EL (cell line): ENCODE measurements at places on chromosomes 12 and 14.

DNA sequence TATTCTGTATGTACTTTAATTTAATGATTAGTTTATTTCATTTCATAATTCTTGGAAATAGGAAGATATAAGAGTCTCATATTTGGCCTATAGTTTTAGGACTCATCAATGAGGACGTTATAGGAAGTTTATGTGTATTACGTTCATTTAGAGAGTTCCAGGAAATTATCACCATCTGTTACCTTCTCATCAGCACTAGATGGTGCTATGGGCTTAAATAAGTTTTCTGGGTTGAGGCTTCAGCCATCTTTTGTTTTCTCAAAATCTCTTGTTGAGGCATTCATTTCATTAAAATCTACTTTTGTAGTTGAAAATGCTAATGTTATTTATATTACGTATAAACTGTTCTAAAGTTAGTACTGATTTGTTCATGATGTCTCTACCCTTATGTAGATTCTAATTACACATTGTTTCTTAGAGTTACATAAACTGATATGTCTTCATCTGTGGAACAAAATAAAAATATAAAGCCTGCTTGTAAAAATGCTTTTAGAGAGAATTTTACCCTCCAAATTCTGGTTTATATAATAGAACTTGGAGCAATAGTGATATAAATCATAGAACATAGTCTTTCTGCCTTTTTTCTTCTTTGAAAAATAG is 89.2 kb downstream of the CFAP54 start:
- peak; percentile 57 for DNase-seq

GRCh38 chr12:42944516-42944915 is 355.0 kb upstream of the PRICKLE1 start:
- no peak for DNase-seq

- no peak for DNase-seq
Observed at GRCh38 chr12:24307716-24308335, 358.4 kb upstream of the SOX5 start.

DNA sequence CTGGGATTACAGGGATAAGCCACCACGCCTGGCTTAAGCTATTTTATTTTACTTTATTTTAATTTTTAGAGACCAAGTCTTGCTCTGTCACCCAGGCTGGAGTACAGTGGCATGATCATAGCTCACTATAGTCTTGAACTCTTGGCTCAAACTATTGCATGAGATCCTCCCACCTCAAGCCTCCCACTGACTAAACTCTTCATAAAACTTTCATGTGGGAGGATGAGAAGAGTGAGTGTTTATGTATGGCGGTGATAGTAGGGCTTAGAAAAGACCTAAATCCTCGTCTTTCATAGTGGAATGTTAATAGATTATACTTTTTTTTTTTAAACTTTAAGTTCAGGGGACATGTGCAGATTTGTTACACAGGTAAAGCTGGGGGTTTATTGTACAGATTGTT is 23.5 kb upstream of the PPP4R3A start:
- DNase-seq = no peak

GRCh38 chr14:58574623-58575022 is 63.1 kb upstream of the DACT1 start:
- DNase-seq = no peak

- DNase-seq = peak; percentile 100
Observed at GRCh38 chr12:122946690-122947341, 19.4 kb downstream of the ABCB9 start.

DNA sequence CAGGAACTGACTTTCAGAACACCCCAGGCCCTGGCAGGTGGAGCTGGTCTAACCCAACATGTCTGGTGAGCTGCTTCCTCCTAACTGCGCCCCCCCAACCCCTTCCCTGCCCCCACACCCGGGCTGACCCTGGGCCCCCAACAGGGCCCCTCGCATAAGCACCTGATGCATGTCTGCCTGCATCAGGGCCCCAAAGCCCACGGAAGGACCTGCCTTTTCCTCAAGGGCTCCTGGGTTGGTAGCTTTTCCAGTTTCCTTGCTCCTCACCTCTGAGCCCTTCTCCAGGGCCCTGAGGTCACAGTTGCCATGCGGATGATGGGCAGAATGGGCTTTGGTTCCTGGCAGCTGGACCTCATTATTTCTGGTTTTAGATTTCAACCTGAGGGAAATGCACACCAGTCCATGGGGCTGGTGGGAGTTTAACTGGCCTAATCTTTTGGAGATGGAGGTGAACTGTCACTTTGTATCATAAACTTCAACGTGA is 18.5 kb downstream of the TESC start:
- no peak for DNase-seq

DNA sequence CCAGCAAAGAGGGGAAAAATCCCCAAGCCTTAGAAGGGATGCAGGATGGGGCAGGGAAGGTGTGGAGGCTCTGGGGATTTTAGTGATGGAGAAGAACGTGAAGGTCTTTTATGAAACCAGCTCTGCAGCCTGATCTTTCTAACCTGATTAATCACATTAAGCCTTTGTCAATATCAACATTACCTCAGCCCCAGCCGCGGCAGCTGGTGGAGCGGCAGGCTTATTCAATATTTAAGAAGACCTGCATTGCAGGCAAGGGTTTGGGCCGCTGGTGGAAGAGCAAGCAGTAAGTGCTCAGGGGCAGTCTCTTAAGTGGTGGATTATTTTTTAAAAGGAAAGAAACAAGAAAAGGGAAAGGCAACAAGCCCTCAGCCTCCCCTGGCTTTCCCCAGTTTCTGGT is 16.6 kb downstream of the RPH3A start:
- DNase-seq = no peak

DNA sequence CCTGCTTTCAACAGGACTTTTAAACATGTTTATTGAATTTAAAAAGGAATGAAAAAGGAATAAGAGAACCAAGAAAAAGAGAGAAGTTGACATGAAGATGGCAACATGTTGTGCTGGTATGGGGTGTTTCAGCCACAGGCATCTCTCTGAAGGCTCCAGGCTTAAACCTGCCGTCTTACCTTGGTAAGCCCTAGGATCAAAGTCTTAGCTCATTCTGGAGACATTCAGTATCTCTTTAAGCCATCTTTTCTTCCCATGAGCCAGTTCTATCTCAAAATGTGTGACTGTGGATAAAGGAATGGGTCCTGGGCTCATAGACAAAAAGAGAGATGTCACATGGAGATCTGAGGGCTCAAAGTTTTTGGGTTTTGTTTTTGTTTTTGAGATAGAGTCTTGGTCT is 1.6 kb upstream of the TFCP2 start:
- DNase-seq = no peak

DNA sequence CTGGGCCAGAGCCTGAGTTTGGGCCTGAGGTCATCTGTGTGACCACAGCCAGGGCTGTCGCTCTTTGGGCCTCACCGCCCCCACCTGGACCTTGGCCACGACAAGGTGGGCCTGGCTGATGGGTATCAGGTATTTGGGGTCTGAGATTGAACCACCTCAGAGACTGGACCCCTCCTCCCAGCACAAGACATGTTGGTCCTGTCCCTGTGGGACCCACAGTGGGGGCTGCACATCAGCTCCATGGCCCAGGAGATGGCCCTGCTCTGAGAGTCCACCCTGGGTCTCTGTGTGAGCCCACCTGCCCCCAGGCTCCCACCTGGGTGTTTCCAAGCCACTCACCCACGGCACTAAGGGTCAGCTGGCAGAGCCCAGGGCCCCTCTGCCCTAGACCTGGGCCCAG is 20.6 kb downstream of the BEGAIN start:
- no peak for DNase-seq

- DNase-seq = peak; percentile 94
Observed at GRCh38 chr12:28023156-28023887, 50.8 kb upstream of the PTHLH start.

- no peak for DNase-seq
Observed at GRCh38 chr12:51869931-51870330, 18.0 kb upstream of the ANKRD33 start.

DNA sequence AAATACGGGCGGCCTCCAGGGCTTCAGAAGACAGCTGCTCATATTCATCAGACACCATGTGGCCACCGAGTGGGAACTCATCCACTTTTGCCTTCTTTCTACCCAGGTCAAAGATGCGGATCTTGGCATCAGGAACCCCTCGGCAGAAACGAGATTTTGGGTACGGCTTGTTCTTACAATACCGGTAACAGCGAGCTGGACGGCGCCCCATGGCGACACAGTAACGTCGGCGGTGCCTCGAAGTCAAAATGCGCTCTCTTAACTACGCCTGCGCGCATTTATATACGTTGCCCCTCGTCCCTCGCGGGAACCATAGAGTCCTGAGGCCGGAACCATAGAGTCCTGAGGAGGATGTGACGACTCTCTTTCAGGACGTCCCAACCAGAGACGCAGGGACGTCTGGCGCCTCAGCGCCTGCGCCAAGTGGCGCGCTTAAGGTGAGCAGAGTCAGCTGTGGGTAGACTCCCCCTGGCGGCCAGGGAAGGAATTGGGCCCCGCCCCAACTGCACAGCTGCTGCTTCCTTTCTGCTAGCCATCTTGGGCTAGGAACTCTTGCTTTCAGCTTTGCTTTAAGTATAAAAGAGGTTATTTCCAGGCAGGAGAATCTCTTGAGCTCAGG is at the start of gene RPL10L:
TSS of gene RPL10L (minus strand) at position 256 of the 619 bp plus-strand sequence. CDS start at position 211, 45 bp downstream.
- DNase-seq = no peak

- DNase-seq = no peak
Observed at GRCh38 chr12:115295886-115296285, 611.9 kb upstream of the TBX3 start.

- no peak for DNase-seq
Observed at GRCh38 chr12:22682663-22683062, 57.7 kb downstream of the ETNK1 start.

GRCh38 chr14:92984082-92984788 is 61.3 kb downstream of the CHGA start:
- no peak for DNase-seq

DNA sequence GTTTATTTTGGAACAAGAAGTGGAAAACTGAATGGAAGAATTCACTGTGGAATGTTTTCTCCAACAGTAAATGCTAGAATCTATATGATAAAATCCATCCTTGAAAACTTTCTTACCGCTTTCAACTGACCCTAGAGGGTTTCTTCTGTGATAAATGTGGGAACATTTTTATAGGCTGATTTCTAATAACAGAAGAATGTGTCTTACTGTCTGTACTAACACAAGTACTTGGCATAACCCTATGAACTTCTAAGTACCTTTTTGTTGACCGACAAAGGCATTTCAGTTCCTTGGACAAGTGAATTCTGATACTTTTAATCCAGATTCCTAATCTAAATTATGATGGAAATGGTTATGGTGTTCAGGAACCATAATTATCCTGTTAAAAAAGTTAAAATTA is 1109.7 kb upstream of the FLRT2 start:
- no peak for DNase-seq

- peak; percentile 28 for DNase-seq
Observed at GRCh38 chr14:94697773-94698556, 71.9 kb downstream of the GSC start.

DNA sequence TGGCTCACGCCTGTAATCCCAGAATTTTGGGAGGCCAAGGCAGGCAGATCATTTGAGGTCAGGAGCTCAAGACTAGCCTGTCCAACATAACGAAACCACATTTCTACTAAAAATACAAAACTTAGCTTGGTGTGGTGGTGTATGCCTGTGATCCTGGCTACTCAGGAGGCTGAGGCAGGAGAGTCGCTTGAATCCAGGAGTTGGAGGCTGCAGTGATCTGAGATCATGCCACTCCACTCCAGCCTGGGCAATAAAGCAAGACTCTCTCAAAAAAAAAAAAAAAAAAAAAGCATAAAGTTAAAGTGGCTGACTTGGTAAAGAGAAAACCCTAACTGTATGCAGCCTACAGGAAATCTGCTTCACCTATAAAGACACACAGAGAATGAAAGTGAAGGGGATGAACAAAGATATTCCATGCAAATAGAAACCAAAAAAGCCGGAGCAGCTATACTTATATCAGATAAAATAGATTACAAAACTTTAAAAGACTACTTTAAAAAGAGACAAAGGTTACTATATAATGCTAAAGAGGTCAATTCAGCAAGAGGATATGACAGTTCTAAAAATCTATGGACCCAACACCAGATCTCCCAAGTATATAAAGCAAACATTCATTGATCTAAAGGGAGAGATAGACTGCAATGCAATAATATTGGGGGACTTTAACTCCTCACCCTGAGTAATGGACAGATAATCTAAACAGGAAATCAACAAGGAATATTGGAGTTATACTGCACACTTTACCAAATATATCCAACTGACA is 4.1 kb downstream of the CLEC2B start:
- DNase-seq = no peak

- DNase-seq = no peak
Observed at GRCh38 chr12:54266852-54267251, 13.1 kb downstream of the CBX5 start.

DNA sequence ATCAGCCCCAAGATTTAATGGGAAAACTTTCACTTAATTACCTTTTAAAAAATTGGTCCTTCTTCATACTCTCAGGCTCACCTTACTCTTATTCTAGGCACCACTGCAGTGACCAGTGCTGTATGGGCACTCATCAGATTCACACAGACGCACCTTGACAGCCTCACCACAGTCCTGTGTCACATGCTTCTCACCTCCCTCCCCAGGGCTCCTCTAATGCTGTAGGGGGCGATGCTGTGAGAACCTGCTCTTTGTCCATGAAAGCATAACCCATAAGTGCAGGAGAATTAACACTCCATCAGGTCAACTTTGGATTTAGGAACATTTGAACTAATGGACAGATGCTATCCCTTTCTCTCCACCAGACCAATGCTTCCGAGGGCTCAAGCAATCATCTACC is 13.9 kb upstream of the PPP4R3A start:
- no peak for DNase-seq

GRCh38 chr12:3417113-3417512 is 73.9 kb upstream of the PRMT8 start:
- DNase-seq = no peak

DNA sequence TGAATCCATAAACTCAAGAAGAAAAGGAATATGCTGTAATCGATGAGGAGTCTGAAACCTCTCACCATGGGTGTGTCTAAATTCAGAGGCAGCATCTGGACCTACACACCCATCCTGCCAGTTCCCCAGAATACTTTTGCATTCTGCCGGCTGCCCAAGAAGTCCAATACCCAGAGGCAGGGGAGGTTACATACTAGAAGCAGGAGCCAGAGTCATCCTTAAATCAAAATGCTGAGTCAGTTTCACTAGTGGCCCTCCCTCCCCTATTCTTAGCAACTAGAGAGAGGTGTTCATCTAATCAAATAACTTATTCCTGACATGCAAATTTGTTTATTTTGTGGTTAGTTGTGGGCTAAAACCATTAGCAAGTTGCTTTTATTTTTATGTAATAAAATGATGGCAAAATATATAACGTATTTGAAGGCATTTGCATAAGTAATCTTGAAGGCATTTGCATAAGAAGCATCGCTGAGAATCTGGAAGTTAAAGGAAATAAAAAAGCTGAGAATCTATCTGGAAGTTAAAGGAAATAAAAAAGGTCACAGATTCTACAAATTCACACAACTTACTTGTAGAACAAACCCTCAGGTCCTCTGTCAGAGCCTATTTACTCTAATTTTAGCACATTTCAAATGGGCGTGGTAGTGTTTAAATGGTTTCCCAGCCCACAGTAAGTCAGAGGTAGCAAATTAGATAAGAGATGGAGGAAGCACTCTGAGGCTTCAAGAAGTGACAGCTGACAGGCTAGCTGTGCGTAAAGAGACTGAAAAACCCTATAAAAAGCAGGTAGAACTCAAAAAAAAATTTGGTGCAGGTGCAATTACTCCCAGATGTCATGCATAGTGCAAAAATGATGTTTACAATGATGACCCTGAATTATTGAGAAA is 7.8 kb downstream of the BHLHE41 start:
- no peak for DNase-seq
